ENCODE measurements at places on chromosomes 11 and 22. TPM values are rescaled to one million over a fixed set of nuclear protein-coding genes. Genes with fewer than 3 reads are reported as not detected.

FANCF gene
- total RNA-seq: 16.1 TPM

BTBD18 gene
- not detected for total RNA-seq

HEPHL1 gene
- total RNA-seq: not detected

KDM4E gene
- not detected for total RNA-seq

SNX32 gene
- total RNA-seq: 2.2 TPM

CABP7 gene
- total RNA-seq: not detected

RFPL1 gene
- not detected for total RNA-seq

MOGAT2 gene
- not detected for total RNA-seq

CDC42BPG gene
- total RNA-seq: 1.8 TPM

OR52I2 gene
- not detected for total RNA-seq

GANAB gene
- total RNA-seq: 297 TPM

OR52A1 gene
- total RNA-seq: not detected

TRIM6 gene
- 0.28 TPM for total RNA-seq

MEI1 gene
- 70.4 TPM for total RNA-seq

CCND1 gene
- total RNA-seq: 0.60 TPM

OR51B5 gene
- not detected for total RNA-seq

SEPTIN5 gene
- total RNA-seq: not detected

MMP12 gene
- not detected for total RNA-seq

APOBEC3A gene
- not detected for total RNA-seq

TPBGL gene
- 0.41 TPM for total RNA-seq

FIBIN gene
- not detected for total RNA-seq

TRPM5 gene
- total RNA-seq: not detected

CARD18 gene
- not detected for total RNA-seq

OR8D4 gene
- not detected for total RNA-seq

TENM4 gene
- total RNA-seq: not detected

PYGM gene
- 5.2 TPM for total RNA-seq

SMIM35 gene
- total RNA-seq: 0.17 TPM

WNT7B gene
- total RNA-seq: not detected

OR51E2 gene
- not detected for total RNA-seq

DBX1 gene
- total RNA-seq: not detected

SUSD2 gene
- 0.78 TPM for total RNA-seq

TRIM49 gene
- total RNA-seq: not detected

ASPHD2 gene
- total RNA-seq: 8.6 TPM

TMEM86A gene
- 1.5 TPM for total RNA-seq

SYT13 gene
- not detected for total RNA-seq

KCTD21 gene
- 9.5 TPM for total RNA-seq

OR8G5 gene
- total RNA-seq: not detected

RASSF10 gene
- total RNA-seq: not detected

TRIM29 gene
- total RNA-seq: not detected

GAB4 gene
- not detected for total RNA-seq

PHOX2A gene
- not detected for total RNA-seq

SGSM1 gene
- total RNA-seq: 0.10 TPM

OR56B4 gene
- total RNA-seq: not detected

CLP1 gene
- 15.8 TPM for total RNA-seq

KDM4D gene
- total RNA-seq: 0.45 TPM

IFITM10 gene
- 1.5 TPM for total RNA-seq

SVIP gene
- 29.2 TPM for total RNA-seq

CCDC90B gene
- 28.1 TPM for total RNA-seq

CAT gene
- total RNA-seq: 46.2 TPM

CAPN1 gene
- total RNA-seq: 168 TPM

MUC2 gene
- not detected for total RNA-seq

HTR3B gene
- not detected for total RNA-seq

DRICH1 gene
- 0.88 TPM for total RNA-seq

Measured in activated naive CD4-positive, alpha-beta T cell treated with anti-CD3 and anti-CD28 coated beads, Interleukin-2, amount 10 ng/mL, durations not matched to agents 5 hours and 36 hours (primary cell).